ENCODE measurements at places on chromosomes 12 and 14. TPM values are rescaled to one million over a fixed set of nuclear protein-coding genes. Genes with fewer than 3 reads are reported as not detected.

Gene POTEM
- total RNA-seq = not detected

Gene GDF11
- total RNA-seq = 8.6 TPM

Gene TAMALIN
- total RNA-seq = 1.5 TPM

Gene CIDEB
- 3.0 TPM for total RNA-seq

Gene C12orf54
- total RNA-seq = not detected

Gene FOS
- 41.8 TPM for total RNA-seq

Gene KRT72
- not detected for total RNA-seq
